ENCODE measurements at places on chromosomes 16 and 17. TPM values are rescaled to one million over a fixed set of nuclear protein-coding genes. Genes with fewer than 3 reads are reported as not detected.

MMP28 gene
- 7.1 TPM for polyA plus RNA-seq

MYH13 gene
- polyA plus RNA-seq = not detected

GAS7 gene
- polyA plus RNA-seq = not detected

UNC13D gene
- 6.9 TPM for polyA plus RNA-seq

MED13 gene
- 11.6 TPM for polyA plus RNA-seq

WNT9B gene
- not detected for polyA plus RNA-seq

TEKT3 gene
- polyA plus RNA-seq = 0.75 TPM

TNFSF13 gene
- 3.6 TPM for polyA plus RNA-seq

IL4R gene
- polyA plus RNA-seq = 146 TPM

GRCh38 chr17:42458497-42459255, at the start of gene ATP6V0A1:
Gene ATP6V0A1 (plus strand): TSS chr17:42458878. CDS start chr17:42460895, 2,017 bp downstream.
- peaks cover 37% of the 10 kb centered on the region for H3K4me1 ChIP-seq
- H3K27me3 ChIP-seq = no peaks in the 10 kb centered on the region
- DNase-seq = peak; percentile 91
- H3K36me3 ChIP-seq = no peaks in the 10 kb centered on the region
- peak within 1 kb of the TSS; percentile 78 for H3K4me3 ChIP-seq

DNA sequence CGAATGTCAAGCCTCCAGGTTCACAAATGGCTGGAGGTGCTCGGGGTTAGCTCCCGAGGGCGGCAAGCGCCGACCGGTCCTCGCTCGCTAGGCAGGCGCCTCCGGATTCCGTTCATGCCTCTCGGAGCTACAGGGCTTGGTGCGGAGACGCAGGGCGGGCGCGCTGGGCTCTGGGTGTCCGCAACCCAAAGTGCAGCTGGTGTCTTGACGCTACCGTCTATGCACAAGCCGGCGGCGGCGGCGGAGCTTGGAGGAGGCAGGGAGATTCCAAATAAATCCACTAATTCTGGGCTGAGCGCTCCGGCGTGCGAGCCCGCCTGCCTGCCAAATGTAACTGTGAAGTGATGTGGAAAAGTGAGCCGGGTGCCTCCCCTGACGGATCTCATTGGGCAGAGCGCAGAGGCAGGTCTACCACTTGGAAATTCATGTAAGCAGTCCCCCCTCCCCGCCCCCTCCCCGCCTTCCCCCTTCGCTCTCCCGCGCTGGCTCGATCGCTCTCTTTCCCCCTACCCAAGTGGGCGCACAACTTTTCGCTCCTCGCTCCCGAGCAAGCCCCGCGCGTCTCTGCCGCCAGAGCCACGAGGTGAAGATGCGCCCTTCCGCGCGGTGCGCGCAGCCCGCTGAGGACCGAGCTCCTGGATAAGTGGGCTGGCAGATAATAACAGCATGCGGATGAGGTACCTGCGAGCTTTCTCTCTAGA, at the start of gene CDH8:
Gene CDH8 (minus strand): TSS at position 338 of the 701 bp plus-strand sequence. CDS start 15,035 bp downstream, outside the sequence.
- no peak within 1 kb of the TSS for H3K4me3 ChIP-seq
- no peaks in the 10 kb centered on the region for H3K36me3 ChIP-seq
- H3K27me3 ChIP-seq = peaks cover 2% of the 10 kb centered on the region
- no peaks in the 10 kb centered on the region for H3K4me1 ChIP-seq
- H3K27ac ChIP-seq = no peak within 1 kb of the TSS

GRCh38 chr16:24975428-24975889, 39.7 kb downstream of the ARHGAP17 start:
- peaks cover 51% of the 10 kb centered on the region for H3K4me1 ChIP-seq
- no peaks in the 10 kb centered on the region for H3K27me3 ChIP-seq
- DNase-seq = no peak
- H3K27ac ChIP-seq = no peak overlapping the region
- H3K36me3 ChIP-seq = peaks cover 30% of the 10 kb centered on the region
- H3K4me3 ChIP-seq = no peak overlapping the region

- H3K27me3 ChIP-seq = no peaks in the 10 kb centered on the region
- peaks cover 4% of the 10 kb centered on the region for H3K4me1 ChIP-seq
- no peak overlapping the region for H3K27ac ChIP-seq
- H3K4me3 ChIP-seq = no peak overlapping the region
Measured at GRCh38 chr17:77458202-77459017, 317.6 kb downstream of the SEC14L1 start.

- peak; percentile 96 for DNase-seq
- no peaks in the 10 kb centered on the region for H3K36me3 ChIP-seq
- no peaks in the 10 kb centered on the region for H3K27me3 ChIP-seq
- H3K4me1 ChIP-seq = peaks cover 45% of the 10 kb centered on the region
Measured at GRCh38 chr16:23131931-23132621, 17.2 kb downstream of the USP31 start.

- H3K4me3 ChIP-seq = no peak overlapping the region
- H3K36me3 ChIP-seq = no peaks in the 10 kb centered on the region
- no peaks in the 10 kb centered on the region for H3K4me1 ChIP-seq
- H3K27me3 ChIP-seq = no peaks in the 10 kb centered on the region
- no peak for DNase-seq
Measured at GRCh38 chr17:6494239-6494941, 50.1 kb downstream of the PIMREG start.

- no peaks in the 10 kb centered on the region for H3K27me3 ChIP-seq
- no peak overlapping the region for H3K27ac ChIP-seq
- H3K36me3 ChIP-seq = no peaks in the 10 kb centered on the region
Measured at GRCh38 chr16:11619327-11619851, 32.7 kb upstream of the LITAF start.

- H3K4me1 ChIP-seq = peaks cover 6% of the 10 kb centered on the region
- no peak overlapping the region for H3K4me3 ChIP-seq
- no peaks in the 10 kb centered on the region for H3K36me3 ChIP-seq
- H3K27me3 ChIP-seq = no peaks in the 10 kb centered on the region
- H3K27ac ChIP-seq = no peak overlapping the region
Measured at GRCh38 chr17:32112416-32112815, 29.9 kb upstream of the RHOT1 start.

- H3K4me1 ChIP-seq = peaks cover 3% of the 10 kb centered on the region
- H3K27me3 ChIP-seq = no peaks in the 10 kb centered on the region
- no peak for DNase-seq
Measured at GRCh38 chr17:76122431-76123190, 18.4 kb downstream of the FOXJ1 start.

DNA sequence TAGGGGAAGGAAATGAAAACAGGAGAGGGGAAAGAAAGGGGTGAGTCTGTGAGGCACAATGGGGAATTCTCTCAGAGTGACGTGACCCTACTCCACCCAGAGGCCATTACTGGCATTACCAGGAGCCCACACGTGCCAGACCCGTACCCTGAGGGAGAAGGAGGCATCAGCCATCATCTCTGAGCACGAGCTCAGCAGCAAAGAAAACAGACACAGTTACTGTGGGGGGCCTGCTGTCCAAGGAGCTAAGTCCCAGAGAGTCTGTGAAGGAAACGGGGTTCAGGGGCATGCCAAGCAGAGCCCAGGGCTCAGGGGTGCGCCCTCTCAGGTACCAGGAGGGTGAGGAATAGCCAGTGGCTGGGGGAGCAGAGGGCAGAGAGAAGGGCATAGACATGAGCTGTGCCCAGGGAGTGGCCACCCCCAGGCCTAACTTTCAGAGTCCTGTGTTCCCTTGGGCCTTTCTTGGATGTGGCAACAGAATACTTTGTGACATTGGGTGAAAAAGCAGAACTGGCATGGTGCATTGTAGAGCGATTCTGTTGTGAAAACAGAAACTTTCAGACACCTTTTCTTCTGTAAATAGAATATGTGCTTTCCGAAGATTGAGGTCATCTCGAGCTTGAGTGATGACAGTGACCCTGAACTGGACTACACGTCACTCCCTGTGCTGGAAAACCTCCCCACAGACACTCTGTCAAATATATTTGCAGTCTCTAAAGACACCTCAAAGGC, 11.3 kb downstream of the TAF1C start:
- H3K4me3 ChIP-seq = no peak overlapping the region
- no peak overlapping the region for H3K27ac ChIP-seq
- H3K4me1 ChIP-seq = peaks cover 18% of the 10 kb centered on the region
- H3K27me3 ChIP-seq = no peaks in the 10 kb centered on the region
- peaks cover 2% of the 10 kb centered on the region for H3K36me3 ChIP-seq

- no peak overlapping the region for H3K27ac ChIP-seq
- DNase-seq = peak; percentile 13
- H3K36me3 ChIP-seq = no peaks in the 10 kb centered on the region
- peak overlapping the region; percentile 29 for H3K4me3 ChIP-seq
- peaks cover 7% of the 10 kb centered on the region for H3K4me1 ChIP-seq
- H3K27me3 ChIP-seq = no peaks in the 10 kb centered on the region
Measured at GRCh38 chr17:48037838-48038323, 284 bp upstream of the COPZ2 start.

DNA sequence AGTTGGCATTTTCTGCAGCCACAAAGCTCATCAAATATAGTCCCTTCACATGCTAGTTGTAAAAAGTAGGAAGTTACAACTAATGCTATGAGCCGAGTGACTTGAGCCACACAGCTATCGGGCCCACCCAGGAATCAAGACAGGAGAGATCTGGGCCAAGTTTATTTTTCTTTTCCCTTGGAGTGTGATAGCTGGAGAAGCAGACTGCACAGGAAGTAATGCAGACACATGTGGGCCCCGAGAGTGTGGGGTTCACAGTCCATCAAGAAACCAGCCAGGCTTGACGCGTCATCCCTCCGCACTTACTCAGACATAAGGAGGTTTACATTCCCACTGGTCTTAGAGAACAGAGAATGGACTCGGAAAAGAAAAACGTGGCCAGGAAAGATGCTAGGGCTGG, 403.1 kb upstream of the CDH11 start:
- no peak overlapping the region for H3K4me3 ChIP-seq
- no peaks in the 10 kb centered on the region for H3K36me3 ChIP-seq

GRCh38 chr16:48538746-48539484, 71.1 kb downstream of the N4BP1 start:
- peaks cover 12% of the 10 kb centered on the region for H3K36me3 ChIP-seq
- no peak overlapping the region for H3K27ac ChIP-seq
- no peaks in the 10 kb centered on the region for H3K27me3 ChIP-seq
- no peak for DNase-seq
- peaks cover 5% of the 10 kb centered on the region for H3K4me1 ChIP-seq
- H3K4me3 ChIP-seq = no peak overlapping the region

DNA sequence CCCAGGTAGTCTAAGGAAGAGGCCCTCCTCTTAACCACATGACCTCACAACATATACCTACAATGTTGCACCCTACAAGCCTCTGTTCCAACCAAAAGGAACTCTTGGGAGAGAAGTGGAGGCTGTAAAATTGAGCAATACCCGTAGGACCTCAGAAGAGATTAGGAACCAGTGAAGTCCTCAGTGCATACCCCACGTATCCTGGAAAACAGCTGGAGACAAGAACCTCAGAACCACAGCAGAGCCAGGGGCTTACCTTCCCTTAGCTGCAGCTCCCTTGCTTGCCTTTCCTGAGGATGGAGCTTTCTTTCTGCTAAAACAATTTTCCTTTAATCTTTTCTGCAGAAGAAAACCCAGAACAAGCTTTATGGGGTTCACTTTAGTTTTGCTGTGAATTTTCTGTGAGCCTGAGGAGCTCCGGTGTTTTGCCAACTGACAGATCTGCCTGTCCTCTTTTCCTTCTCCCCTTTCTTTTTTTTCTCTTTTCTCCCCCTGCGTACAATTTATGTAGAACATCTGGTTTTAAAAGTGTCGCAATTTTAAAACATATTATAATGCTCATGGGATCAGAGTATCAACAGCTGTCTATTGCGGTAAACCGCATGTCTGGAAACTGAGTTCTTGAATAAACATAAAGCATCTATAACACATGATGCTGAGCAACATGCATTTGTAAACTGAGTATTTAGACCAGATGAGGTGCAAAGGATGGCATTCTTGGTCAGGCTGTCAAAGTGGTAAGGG, 226.4 kb upstream of the MAF start:
- DNase-seq = no peak
- H3K36me3 ChIP-seq = no peaks in the 10 kb centered on the region
- no peaks in the 10 kb centered on the region for H3K4me1 ChIP-seq
- H3K27me3 ChIP-seq = no peaks in the 10 kb centered on the region

- no peak for DNase-seq
- no peaks in the 10 kb centered on the region for H3K27me3 ChIP-seq
- no peaks in the 10 kb centered on the region for H3K4me1 ChIP-seq
- no peaks in the 10 kb centered on the region for H3K36me3 ChIP-seq
- H3K4me3 ChIP-seq = no peak overlapping the region
Measured at GRCh38 chr16:22692916-22693637, 120.9 kb upstream of the HS3ST2 start.

- H3K36me3 ChIP-seq = no peaks in the 10 kb centered on the region
- no peak overlapping the region for H3K4me3 ChIP-seq
- DNase-seq = no peak
- no peaks in the 10 kb centered on the region for H3K27me3 ChIP-seq
Measured at GRCh38 chr16:83404261-83404660, 403.5 kb upstream of the HSBP1 start.

- DNase-seq = no peak
- H3K4me3 ChIP-seq = no peak overlapping the region
- H3K36me3 ChIP-seq = no peaks in the 10 kb centered on the region
- H3K27me3 ChIP-seq = no peaks in the 10 kb centered on the region
- no peaks in the 10 kb centered on the region for H3K4me1 ChIP-seq
- H3K27ac ChIP-seq = no peak overlapping the region
Measured at GRCh38 chr16:25018972-25019617, 3.9 kb upstream of the ARHGAP17 start.

GRCh38 chr17:77291591-77292386, 151.0 kb downstream of the SEC14L1 start:
- no peak overlapping the region for H3K4me3 ChIP-seq
- H3K4me1 ChIP-seq = peaks cover 7% of the 10 kb centered on the region
- DNase-seq = no peak
- no peaks in the 10 kb centered on the region for H3K36me3 ChIP-seq

DNA sequence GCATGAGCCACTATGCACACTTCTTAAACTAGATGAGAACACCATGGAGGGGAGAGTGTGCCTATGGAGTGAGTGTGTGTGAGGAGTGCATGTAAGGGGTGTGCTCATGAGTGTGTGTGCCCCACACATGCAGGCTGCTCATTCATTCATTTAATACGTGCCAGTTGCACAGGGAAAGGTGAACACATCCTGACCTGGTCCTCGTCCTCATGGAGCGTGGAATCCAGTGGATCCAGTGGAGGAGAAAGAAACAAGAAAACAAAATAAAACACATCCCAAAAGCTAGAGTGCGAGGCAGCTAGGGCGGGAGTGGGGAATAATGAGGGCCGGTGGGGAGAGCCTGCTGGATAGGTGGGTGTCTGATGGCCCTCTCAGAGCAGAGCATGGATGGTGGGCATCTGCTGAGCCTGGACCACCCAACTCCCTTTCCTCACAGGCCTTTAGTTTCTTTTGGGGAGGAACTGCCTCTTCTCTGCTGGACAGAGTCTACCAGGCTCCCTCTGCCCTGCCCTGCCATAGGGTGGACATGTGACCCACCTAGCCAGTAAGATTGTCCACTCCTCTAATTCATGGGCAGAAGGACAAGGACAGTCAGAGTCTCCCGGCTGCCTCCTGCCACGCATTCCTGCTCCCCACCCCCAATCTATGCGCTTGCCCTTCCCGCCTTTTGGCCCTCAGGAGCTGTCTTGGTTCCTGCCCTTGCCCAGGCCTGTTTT, 204.3 kb downstream of the RAB11FIP4 start:
- no peak overlapping the region for H3K4me3 ChIP-seq
- H3K36me3 ChIP-seq = no peaks in the 10 kb centered on the region
- H3K4me1 ChIP-seq = peaks cover 18% of the 10 kb centered on the region

DNA sequence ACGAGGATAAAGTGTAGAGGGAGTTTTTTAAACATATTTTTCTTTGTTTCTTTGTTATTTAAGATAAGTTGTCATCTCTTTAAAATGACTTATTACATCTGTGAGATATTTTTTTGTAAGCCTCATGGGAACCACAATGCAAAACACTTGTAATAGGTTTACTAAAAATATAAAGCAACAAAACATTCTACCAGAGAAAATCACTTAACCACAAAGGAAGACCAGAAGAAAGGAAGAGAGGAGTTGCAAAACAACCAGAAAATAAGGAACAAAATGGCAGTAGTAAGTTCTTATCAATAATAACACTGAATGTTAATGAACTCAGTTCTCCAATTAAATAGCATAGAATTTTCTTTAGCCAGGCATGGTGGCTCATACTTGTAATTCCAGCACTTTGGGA, 22.9 kb downstream of the DHRS7B start:
- H3K4me3 ChIP-seq = no peak overlapping the region
- no peak for DNase-seq
- no peaks in the 10 kb centered on the region for H3K27me3 ChIP-seq
- no peaks in the 10 kb centered on the region for H3K4me1 ChIP-seq
- no peaks in the 10 kb centered on the region for H3K36me3 ChIP-seq
- H3K27ac ChIP-seq = no peak overlapping the region

All from endothelial cell of umbilical vein (primary cell).